ENCODE measurements at places on chromosomes 6 and 20. TPM values are rescaled to one million over a fixed set of nuclear protein-coding genes. Genes with fewer than 3 reads are reported as not detected.

DNA sequence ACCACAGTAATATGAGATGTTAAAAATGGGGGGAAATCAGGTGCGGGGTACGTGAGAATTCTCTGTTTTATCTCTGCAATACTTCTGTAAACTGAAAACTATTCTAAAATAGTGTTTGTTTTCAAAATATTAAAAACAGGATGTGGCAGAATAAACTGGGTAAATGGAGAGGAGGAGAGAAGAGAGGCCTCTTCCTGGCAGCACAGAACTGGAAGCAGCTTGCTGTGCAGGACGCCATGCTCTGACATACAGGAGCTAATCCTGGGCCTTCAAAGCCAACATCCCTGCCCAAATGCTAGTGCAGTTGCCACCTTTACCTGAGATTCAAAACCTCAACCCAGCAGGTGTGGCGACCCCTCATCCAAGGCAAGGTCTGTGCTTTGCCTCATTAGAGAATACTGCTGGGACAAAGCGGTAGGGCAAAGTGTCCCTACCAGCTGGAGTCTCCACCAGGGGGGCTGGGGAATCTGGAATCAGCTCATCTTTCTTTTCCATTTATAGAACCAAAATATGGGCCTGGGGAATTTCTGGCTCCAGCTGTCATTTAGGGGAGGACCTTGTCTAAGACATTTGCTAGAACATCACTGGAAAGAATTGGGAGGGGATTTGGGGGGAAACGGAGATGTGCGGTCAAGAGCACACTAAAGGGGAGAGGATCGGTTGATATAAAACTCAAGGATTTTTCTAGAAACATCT, 67.3 kb downstream of the SCML4 start:
- H3K27ac ChIP-seq = no peak overlapping the region
- H3K27me3 ChIP-seq = no peaks in the 10 kb centered on the region
- H3K36me3 ChIP-seq = no peaks in the 10 kb centered on the region
- no peaks in the 10 kb centered on the region for H3K4me1 ChIP-seq
- DNase-seq = no peak
- no peak overlapping the region for H3K4me3 ChIP-seq

Gene NR2E1
- total RNA-seq = not detected

GRCh38 chr20:23823111-23823510, 3.4 kb downstream of the CST2 start:
- DNase-seq = no peak
- no peaks in the 10 kb centered on the region for H3K36me3 ChIP-seq
- H3K27ac ChIP-seq = no peak overlapping the region
- H3K27me3 ChIP-seq = no peaks in the 10 kb centered on the region

DNA sequence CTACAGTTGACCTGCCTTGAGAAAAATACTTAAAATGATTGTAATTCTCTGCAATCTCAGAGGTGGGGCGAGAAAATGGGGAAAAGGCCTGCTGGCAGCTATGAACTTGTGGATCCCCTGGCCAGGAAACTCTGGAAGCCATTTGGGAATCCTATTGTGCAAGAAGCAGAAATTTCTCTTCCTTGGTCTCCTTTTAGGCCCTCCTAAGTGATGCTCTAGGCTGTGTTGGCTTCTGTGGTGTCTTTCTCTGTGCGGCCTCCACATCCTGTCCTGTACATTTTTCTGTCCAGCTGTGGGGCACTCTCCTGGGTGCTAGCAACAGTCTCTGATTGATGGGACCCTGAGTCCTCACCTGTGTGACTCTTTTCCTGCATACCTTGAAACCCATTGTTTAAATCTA, 290.9 kb downstream of the FARS2 start:
- DNase-seq = no peak
- H3K27me3 ChIP-seq = no peaks in the 10 kb centered on the region
- H3K27ac ChIP-seq = no peak overlapping the region
- H3K36me3 ChIP-seq = no peaks in the 10 kb centered on the region

DNA sequence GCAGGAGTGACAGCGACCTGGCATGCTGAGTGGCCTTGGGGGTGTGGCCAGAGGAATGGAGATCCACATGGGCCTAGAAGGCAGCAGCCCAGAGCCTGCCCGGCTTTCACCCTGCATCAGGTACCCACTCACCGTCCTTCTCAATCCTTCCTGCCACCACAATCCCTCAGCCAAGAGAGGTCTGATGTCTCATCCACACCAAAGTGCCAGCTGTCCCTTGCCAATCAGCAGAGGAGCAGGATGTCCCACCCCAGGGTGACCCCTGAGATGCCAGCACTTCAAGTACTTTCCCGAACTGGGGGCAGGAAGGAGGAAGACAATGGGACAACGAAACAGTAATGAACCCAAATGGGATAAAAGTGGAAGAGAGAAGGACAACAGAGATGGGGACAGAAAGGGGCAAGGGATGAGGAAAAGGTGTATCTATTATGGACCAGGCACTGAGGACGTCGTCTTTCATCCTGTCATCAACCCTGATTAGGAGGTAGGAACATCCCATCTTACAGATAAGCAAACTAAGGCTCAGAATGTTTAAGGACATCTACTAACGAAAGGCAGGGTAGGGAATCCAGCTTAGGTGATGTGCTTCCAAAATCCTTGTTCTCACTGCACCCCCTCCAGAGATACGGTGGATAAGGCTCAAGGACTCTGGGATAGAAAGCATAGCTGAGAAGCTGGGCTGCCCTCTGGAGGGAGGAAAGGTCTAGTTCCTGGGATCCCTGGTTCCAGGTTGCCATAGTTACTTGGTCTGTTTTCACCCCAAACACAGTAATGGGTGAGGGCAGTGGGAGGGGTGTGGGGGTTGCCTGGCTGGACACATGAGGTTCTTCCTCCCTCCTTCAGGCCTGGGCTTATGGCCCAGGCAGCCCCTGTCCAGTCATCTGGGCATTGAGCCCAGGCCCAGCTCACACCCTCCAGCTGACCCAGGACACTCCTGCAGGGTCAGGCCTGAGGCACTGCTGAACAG, 4.5 kb upstream of the TNXB start:
- H3K4me3 ChIP-seq = no peak overlapping the region
- DNase-seq = peak; percentile 95
- peaks cover 24% of the 10 kb centered on the region for H3K36me3 ChIP-seq
- H3K27me3 ChIP-seq = no peaks in the 10 kb centered on the region
- H3K4me1 ChIP-seq = peaks cover 66% of the 10 kb centered on the region
- peak overlapping the region; percentile 89 for H3K27ac ChIP-seq

GRCh38 chr6:139778106-139778505, 403.7 kb upstream of the CITED2 start:
- H3K36me3 ChIP-seq = no peaks in the 10 kb centered on the region
- no peak overlapping the region for H3K4me3 ChIP-seq
- H3K27ac ChIP-seq = peak overlapping the region; percentile 84

GRCh38 chr6:142207265-142207877, 60.3 kb downstream of the VTA1 start:
- H3K4me3 ChIP-seq = no peak overlapping the region
- no peaks in the 10 kb centered on the region for H3K4me1 ChIP-seq
- H3K27ac ChIP-seq = no peak overlapping the region
- H3K27me3 ChIP-seq = no peaks in the 10 kb centered on the region
- H3K36me3 ChIP-seq = peaks cover 6% of the 10 kb centered on the region

- H3K27me3 ChIP-seq = no peaks in the 10 kb centered on the region
- no peak overlapping the region for H3K4me3 ChIP-seq
- DNase-seq = no peak
- no peaks in the 10 kb centered on the region for H3K36me3 ChIP-seq
- H3K27ac ChIP-seq = no peak overlapping the region
Measured at GRCh38 chr6:110310861-110311446, 47.2 kb downstream of the METTL24 start.

Gene SLC22A7
- not detected for total RNA-seq

GRCh38 chr20:52017669-52018317, 173.8 kb downstream of the ZFP64 start:
- DNase-seq = no peak
- no peaks in the 10 kb centered on the region for H3K27me3 ChIP-seq
- no peaks in the 10 kb centered on the region for H3K36me3 ChIP-seq
- no peaks in the 10 kb centered on the region for H3K4me1 ChIP-seq

DNA sequence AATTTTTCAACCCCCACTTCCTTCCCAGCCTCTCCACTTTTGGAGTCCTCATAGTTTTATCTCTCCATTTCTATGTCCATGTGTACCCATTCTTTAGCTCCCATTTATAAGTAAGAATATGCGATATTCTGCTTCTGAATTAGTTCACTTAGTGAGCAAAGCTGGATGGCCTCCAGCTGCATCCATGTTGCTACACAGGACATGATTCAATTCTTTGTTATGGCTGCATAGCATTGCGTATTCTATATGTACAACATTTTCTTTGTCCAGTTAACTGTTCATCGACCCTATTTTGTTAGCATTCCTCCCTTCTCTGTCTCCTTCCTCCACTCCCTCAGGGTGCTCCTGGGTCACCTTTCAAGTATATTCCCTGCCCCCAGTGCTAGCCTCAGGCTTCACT, 210.0 kb upstream of the SSTR4 start:
- no peak overlapping the region for H3K4me3 ChIP-seq
- H3K27ac ChIP-seq = no peak overlapping the region
- no peaks in the 10 kb centered on the region for H3K27me3 ChIP-seq

GRCh38 chr6:85125526-85125925, 324.4 kb upstream of the NT5E start:
- no peaks in the 10 kb centered on the region for H3K4me1 ChIP-seq
- H3K4me3 ChIP-seq = no peak overlapping the region
- H3K27me3 ChIP-seq = no peaks in the 10 kb centered on the region
- H3K36me3 ChIP-seq = no peaks in the 10 kb centered on the region
- no peak for DNase-seq
- H3K27ac ChIP-seq = no peak overlapping the region

GRCh38 chr6:84332139-84333034, 104.9 kb upstream of the CEP162 start:
- no peaks in the 10 kb centered on the region for H3K4me1 ChIP-seq
- no peak overlapping the region for H3K4me3 ChIP-seq
- no peaks in the 10 kb centered on the region for H3K36me3 ChIP-seq
- H3K27ac ChIP-seq = no peak overlapping the region
- no peaks in the 10 kb centered on the region for H3K27me3 ChIP-seq
- DNase-seq = no peak

GRCh38 chr6:116528780-116529179, 16.7 kb downstream of the TRAPPC3L start:
- no peak overlapping the region for H3K4me3 ChIP-seq
- no peaks in the 10 kb centered on the region for H3K27me3 ChIP-seq
- DNase-seq = no peak
- H3K27ac ChIP-seq = no peak overlapping the region

DNA sequence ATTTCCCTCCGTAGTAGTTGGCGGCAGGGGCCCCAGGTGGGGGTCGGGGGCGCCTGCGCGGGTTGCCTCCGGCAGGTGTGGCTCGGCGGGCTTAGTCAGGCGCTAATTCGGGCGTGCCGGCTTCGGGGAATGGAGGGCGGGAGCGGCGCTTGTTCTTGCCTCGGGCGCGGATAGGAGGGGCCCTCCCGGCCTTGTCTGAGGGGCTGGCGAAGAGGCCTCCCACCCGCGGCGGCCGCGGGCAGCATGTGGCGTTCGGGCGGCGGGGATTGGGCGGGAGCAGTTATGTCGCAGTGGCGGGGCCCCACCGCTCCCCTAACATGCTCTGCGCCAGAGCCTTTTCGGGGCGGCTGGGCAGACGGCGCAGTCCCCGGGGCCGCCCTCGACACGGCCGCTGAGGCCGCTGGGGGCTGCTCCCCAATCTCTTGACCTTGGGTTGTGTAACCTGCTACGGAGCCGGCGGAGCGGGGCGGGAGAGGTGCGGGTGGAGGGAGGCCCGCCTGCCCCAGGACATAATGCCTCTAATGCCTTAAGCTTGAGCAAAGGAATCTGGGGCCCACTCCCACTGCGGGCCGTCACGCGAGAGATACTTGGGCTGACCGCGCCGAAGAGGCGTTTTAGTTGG, 1.1 kb downstream of the AMD1 start:
- H3K4me3 ChIP-seq = peak overlapping the region; percentile 96
- no peaks in the 10 kb centered on the region for H3K36me3 ChIP-seq
- H3K27me3 ChIP-seq = no peaks in the 10 kb centered on the region
- peaks cover 51% of the 10 kb centered on the region for H3K4me1 ChIP-seq

GRCh38 chr6:89669002-89669401, 30.5 kb upstream of the LYRM2 start:
- H3K36me3 ChIP-seq = peaks cover 40% of the 10 kb centered on the region
- DNase-seq = no peak
- no peak overlapping the region for H3K27ac ChIP-seq
- H3K4me1 ChIP-seq = peaks cover 32% of the 10 kb centered on the region

Gene HLA-DQA1
- 0.63 TPM for total RNA-seq

Gene WFDC10B
- not detected for total RNA-seq

- H3K4me1 ChIP-seq = peaks cover 36% of the 10 kb centered on the region
- peak; percentile 64 for DNase-seq
- H3K36me3 ChIP-seq = peaks cover 13% of the 10 kb centered on the region
- H3K27me3 ChIP-seq = no peaks in the 10 kb centered on the region
- H3K4me3 ChIP-seq = no peak overlapping the region
Measured at GRCh38 chr6:154410619-154411072, 54.0 kb upstream of the IPCEF1 start.

GRCh38 chr6:105850261-105851112, 235.6 kb upstream of the PRDM1 start:
- H3K27me3 ChIP-seq = no peaks in the 10 kb centered on the region
- no peak overlapping the region for H3K4me3 ChIP-seq
- no peaks in the 10 kb centered on the region for H3K4me1 ChIP-seq
- no peak overlapping the region for H3K27ac ChIP-seq

DNA sequence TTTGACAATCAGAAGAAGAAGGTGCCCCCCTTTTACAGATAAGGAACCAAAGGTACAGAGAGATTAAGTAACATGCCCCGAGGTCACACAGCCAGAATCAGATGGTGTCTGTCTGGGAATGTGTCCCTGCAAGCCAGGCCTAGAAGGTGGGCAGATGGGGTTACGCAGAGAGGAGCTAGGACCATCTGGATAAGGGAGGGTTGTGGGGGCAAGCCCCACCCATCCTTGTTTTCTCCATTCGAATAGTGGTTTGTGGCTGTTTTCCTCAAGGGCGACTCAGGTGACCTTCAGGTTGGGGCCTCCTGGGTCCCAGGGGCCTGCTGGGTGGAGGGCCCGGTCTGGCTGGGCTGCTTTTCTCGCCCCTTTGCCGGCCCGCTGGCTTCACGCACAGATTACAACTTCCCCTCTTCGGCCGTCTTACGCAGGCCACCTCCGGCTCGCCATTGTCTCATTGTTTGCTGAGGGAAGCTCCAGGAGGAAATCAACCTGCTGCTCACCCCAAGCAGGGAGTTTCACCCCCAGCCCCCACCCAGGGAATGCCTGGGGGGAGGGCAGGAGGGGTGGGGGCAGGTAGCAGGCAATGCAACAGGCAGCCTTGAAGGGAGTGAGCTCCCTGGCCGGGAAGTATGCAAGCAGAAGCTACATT, 30.8 kb upstream of the CSNK2A1 start:
- H3K4me3 ChIP-seq = no peak overlapping the region
- no peak for DNase-seq
- H3K36me3 ChIP-seq = no peaks in the 10 kb centered on the region
- H3K4me1 ChIP-seq = peaks cover 45% of the 10 kb centered on the region
- no peaks in the 10 kb centered on the region for H3K27me3 ChIP-seq
- H3K27ac ChIP-seq = peak overlapping the region; percentile 39

Gene PAK5
- total RNA-seq = 0.12 TPM

Data from right atrium auricular region (tissue), 2 donors.